ENCODE measurements at places on chromosomes 2 and 18.
A peak's percentile ranks its signal among the peaks of the same experiment; 100 is the strongest.

DNA sequence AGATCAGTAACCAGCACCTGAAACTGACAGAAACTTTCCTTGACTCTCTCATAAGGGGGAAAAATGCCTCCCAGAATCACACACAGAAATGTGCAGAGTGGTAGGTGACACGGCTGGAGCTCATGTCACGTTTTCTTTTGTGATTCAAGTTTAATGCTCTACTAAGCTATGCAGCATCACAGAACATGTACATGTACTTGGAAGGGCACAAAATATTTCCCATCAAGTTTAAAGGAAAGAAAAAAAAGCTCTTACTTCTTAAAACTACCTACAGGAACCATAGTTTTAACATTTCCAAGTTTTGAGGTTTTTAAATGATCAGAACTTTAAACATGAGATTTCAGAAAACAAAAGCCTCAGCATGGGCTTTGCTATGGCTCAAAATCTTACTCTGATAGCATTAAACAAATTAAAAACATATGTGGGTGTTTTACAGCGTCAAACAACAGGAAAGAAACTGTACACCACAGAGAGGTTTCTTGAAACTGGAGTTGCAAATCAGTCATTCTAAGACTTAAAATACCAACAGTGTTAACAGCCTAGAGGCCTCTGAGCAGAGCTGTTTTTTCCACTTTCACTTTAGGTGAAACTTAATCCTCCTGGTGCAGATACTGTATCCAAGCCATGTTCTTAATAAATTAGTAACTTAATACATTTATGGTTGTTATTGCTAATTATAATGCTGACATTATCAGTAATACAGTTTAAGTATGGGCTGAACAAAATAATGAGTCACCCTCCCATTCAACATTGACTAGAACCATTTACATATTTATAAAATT is 30.1 kb downstream of the MBP start:
- no peak for DNase-seq

GRCh38 chr2:101740555-101740964 is 43.1 kb downstream of the MAP4K4 start:
- DNase-seq = no peak

DNA sequence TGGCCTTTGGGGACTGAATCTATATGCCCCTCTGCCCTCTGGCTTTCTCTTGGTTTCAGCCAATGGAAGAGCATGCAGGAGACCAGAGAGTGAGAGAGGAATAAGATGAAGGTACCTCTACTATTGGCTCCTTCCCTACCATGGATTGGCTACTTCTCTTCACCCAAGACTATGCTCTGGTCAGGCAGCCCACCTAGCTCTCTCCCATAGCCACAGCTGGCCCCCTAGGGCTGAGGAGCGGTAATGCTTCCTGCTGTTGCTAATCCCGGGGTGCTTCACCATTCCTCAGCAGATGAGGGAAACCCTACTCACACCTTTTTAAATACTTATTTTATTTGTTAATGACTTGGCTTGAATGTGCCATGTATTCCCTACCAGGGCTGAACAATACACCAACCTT is 142.4 kb downstream of the MREG start:
- DNase-seq = no peak

DNA sequence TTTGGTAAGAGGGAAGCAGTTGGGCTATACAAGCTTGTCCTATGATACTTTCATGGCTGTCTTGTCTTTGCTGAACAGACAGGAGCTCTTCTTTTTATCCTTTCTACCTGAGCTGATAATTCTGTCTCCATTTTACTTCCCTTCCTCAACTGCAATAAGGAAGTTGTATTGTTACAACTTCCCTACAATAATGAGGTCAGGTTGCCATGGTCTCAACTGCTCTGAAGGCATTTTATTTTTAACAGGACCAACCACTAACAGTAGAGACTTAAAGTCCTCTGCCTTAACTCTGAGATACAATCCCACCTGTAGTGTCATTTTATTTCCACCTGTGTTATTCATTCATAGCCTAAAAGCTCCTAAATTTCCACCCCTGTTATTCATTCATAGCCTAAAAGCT is 118.6 kb upstream of the PGAP1 start:
- no peak for DNase-seq

- DNase-seq = peak; percentile 92
These were observed at the start of gene SDC1 for GRCh38 chr2:20224716-20225293. SDC1 (minus strand) TSS chr2:20225130; CDS start chr2:20224867, 263 bp downstream.

DNA sequence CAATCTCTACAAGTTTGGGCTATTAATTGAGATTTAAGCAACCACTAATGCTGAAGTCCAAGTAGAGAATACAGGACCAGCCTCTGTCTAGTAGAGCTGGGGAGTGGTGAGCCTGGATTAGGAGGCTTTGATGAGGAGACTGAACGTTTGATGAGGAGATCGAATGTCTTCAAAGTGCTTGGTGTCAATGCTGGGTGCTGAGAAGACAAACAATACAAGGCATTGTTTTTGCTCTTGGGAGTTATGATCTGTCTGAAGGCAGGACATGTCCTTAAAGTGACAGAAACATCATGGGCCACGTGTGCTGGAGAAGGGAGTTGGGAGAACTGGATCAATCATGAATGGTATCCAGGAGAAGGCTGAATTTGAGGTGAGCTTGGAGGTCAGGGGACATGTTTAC is 143.6 kb downstream of the SPHKAP start:
- no peak for DNase-seq
